ENCODE measurements at places on chromosomes 3 and 15.

DNA sequence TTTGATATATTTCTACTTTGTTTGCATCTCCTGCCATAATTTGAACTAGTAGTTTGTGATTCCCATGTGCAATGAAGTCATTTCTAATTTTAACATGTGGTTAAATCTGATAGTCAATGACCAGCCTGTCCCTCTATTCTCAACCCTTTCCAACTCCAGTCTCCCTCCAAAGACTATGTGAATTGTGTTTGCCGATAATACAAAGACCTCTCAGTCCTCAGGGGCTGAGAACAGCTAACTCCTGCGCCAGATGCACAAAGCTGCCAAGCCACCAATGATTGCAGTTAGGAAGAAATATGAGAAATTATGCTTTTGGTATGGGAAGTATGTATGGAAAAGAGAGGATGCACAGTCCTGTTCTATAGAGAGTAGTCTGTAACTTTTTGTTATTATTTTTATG lies 54.0 kb downstream of the KCNH8 start:
- DNase-seq, result no peak

- DNase-seq, result peak; percentile 64
These were observed 9.1 kb upstream of the HPS3 start for GRCh38 chr3:149120051-149120972.

DNA sequence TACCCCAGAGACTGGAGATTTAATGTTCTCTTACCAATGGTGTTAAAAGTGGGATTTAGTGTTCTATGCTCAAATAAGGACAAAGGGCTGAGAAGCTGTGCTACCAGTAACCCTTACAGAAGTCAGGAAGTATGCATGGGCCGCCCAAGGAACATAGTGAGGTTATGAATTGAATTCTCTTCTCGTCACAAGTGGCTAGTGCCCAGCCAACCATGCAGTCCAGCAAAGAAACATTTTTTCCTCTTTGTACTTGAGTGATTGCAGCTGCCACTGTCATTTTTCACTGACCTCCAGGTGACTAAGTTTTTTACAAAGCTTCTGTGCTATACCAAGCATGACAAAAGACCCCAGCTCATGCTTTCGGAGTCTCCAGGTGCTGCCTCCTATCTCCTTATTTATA lies 110.6 kb upstream of the DCBLD2 start:
- no peak for DNase-seq

DNA sequence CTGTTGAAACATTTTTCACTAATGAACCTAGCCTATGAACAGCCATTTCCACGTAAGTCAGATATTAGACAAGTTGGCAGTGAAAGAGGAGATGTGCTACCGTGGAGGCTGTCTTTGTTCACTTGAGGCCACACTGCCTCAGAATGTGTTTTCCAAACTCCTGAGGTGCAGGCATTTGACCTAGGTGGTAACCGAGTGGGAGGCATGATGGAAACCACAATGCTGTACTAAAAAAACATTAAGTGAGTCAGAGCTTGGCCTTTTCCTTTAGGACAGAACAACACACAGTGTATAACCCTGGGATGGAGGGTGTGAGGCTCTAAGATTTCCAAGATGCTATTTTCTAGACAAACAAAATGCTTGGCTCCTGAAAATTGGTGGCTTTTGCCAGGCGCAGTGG lies 406.3 kb downstream of the SOX2 start:
- peak; percentile 17 for DNase-seq

GRCh38 chr3:121995161-121996137 lies 26.6 kb downstream of the ILDR1 start:
- DNase-seq, result peak; percentile 75

DNA sequence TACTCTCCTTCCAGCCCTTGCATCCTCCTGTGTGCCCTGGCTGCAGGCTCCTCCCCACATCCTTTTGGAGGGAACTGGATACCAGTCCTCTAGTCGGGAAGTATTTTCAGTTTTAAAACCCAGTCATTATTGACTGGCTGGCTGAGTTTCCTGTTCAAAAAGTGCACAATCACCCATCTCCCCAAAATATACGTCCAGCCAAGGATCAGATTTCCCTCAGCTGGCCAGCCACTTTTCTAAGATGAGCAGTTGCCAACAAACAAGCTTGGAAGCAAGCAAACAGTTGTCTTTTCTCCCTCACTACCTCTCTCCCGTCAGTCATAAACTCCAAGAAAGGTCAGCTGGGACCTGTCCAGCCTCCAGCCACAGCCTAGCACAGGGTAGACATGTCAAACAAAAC lies 147.7 kb upstream of the GALNT15 start:
- no peak for DNase-seq

- peak; percentile 55 for DNase-seq
These were observed 6.2 kb upstream of the CCDC80 start for GRCh38 chr3:112647122-112647521.

DNA sequence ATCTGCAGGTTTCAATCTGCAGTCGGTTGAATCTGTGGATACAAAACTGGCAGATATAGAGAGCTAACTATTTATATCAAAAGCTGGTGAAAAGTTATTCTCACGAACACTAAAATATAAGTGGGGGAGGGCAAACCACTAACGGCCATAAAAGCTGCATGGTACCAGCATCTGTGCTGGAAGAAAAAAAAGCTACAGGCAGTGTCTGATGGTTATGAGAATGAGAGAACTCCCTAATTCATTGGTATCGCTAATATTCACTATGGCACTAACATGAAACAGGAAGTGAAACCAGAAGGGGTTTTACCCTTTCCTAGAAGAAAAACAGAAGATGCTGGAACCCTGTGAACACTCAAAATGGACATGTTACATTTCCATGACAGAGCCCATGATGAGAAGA lies 15.9 kb downstream of the CEP70 start:
- no peak for DNase-seq

- DNase-seq, result peak; percentile 10
These were observed 603 bp downstream of the EIF1B start for GRCh38 chr3:40309925-40310695.

DNA sequence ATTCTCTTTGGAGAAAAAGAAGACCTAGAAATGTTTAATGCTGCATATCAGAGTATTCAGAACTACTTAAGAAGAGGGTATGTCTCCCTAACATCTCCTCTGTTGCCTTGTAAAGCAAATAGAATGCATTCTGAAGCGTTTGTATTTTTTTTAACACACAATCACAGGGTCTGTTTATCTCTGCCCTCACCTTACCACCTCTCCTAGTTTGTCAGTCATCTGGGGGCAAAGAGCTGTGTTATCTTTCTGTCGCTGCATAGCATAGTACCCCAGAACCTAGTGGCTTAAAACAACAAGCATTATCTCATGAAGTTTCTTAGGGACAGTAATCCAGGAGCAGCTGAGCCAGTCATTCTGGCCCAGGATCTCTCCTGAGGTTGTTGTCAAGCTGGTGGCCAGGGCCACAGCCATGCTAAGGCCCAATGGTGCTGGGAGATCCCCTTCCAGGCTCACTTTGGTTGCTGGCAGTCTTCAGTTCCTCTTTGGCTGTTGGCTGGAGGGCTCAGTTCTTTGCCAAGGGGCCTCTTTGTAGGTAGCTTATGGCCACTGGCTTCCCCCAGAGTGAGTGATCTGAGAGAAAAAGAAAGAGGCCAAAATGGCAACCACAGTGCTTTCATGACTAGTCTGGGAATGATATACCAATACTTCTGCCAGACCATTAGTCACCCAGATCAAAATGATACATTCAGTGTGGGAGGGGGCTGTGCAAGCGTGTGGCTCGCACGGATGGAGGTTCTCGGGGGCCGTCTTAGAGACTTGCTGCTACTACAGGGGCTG lies 17.8 kb downstream of the EDEM1 start:
- no peak for DNase-seq

DNA sequence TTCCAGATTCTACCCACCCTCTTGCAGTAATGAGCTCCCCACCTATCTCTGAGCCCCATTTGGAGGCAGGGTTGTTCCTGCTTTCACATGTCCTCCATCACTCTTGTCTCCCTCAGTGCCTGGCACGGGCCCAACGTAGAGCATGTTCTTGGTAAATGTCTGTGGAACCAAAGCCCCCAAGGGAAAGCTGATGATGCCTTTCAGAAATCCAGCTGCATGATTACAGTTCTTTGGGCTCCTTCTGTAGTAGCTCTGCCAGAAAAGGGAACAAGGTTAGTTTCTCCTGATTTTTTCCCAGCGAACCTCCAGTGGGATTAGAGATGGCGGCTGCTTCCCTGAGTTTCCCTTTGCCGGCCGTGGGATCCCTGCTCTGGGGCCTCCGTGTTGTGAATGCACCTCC lies 39.3 kb downstream of the CGNL1 start:
- no peak for DNase-seq

- DNase-seq, result no peak
These were observed 769 bp upstream of the SELENOS start for GRCh38 chr15:101277943-101278564.

GRCh38 chr3:53030619-53031449 lies 15.0 kb downstream of the SFMBT1 start:
- no peak for DNase-seq

DNA sequence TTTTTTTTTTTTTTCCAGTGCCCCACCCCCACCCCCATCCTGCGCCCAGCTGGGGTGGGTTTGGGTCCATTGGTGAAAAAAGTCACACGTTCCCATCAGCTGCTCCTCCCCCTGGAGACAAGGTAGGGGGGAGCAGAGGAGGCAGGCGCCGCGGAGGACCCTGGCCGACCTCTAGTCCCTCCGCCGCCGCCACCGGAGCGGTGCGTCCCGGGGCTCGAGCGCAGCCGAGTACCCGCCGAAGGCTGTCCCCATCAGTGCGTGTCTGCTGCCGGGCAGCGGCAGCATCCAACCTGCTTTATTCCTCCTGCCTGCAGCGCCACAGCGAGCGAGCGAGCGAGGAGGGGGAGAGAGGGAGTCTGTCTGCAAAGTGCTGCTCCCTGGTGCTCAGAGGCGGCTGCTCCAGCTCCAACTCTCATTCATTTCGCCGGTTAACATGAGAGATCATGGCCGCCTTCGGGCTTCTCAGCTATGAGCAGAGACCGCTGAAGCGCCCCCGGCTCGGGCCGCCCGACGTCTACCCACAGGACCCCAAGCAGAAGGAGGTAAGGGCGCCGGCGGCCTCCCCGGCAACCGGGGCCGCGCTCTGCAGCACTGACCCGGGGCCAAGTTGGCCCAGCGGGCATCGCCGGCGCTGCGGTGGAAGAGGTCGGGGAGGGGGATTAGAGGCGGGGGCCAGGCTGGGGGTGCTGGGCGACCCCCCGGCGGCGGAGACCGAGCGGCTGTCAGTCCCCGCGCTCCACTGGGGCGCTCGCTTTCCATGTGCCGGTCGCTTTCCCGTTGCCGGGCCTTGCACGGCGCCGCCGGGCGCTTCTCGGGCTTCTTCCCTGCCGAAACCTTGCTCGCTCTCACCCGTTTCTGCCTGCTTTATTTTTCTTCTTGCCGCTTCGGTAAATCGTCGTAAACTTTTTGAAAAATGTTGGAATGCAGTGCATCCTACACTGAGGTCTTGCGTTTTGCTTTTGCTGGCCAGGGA lies 1.3 kb downstream of the MED12L start:
- DNase-seq, result peak; percentile 72

- peak; percentile 34 for DNase-seq
These were observed at the start of gene RARRES1 for GRCh38 chr3:158731938-158732855. Gene RARRES1 (minus strand): TSS chr3:158732457. CDS start chr3:158732415, 42 bp downstream.

GRCh38 chr15:76996526-76997401 lies 1.8 kb downstream of the PSTPIP1 start:
- peak; percentile 63 for DNase-seq

DNA sequence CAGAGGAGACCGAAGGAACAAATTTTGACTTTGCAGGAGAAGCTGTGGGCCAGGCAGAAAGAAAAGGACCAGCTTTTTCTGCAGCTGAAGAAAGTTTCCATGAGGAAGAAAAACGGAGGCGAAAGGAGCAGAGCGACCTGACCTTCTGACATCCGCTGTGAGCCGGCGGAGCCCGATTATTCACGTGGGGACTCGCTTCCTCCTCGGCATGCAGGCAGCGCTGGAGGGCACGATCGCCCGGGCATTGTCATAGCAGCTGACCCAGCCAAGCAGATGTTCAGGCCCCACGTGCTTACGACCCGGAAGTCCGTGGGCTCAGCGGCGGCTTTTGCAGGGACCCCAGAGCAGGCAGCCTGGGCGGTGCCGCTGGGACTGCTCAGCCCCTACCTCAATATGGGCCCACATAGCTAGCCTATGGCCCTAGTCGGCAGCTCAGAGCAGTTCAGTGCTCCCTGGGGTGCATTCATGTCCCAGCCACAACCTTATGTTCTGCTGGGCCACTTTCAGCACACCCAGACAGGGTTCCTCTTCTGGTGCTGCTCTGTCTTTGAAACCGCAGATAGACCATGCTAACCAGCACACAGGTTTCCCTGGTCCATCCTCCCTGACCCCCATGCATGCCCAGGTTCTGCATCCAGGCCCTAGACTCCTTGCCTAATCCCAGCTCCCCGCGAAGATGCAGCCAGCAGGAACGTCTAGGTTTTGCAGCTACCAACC lies 10.5 kb upstream of the EIF4A2 start:
- DNase-seq, result no peak

DNA sequence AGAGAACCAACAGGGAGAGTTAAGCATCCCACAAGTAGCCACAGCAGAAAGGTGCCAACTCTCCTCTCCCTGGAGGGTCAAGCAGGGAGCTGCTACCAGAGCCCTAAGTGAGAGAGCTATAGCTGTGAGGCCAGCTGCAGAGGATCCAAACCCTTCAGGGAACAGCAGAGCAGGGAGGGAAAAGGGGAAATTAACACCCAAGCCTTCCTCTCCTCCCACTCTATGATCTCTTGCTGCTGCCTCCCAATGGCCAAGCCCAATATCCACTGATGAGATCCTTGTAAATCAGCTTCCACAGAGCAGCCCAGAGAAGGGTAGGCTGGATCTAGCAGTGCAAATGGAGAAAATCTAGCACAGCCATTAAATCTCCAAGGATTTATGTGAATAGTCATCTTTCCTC lies 68.2 kb upstream of the THBS1 start:
- DNase-seq, result no peak

- DNase-seq, result no peak
These were observed 140.3 kb downstream of the FEZF2 start for GRCh38 chr3:62233065-62233464.

- DNase-seq, result no peak
These were observed 100.4 kb downstream of the PCCB start for GRCh38 chr3:136350557-136350956.

DNA sequence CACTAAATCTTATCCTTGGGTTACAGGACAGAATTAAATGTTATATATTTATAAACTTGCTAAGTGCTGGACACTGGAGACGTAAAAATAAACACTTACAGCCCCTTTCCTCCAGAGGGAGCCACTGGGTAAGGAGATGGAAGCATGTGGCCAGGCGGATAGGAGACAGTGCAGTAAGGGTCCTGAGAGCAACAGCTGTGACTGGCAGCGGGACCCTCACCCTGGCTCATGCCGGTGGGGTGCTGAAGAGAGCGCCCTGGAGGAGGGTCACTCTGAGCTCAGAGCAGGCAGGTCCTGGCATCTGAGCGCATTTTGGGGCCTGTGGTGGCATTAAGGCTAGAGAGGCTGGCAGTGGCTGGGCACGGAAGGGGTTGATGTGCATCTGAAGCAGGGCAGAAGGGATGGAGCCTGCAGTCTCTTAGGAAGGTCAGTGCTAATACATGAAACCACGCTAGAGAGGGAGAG lies 16.0 kb downstream of the SEC61A1 start:
- DNase-seq, result peak; percentile 43

GRCh38 chr3:57785446-57785845 lies 29.3 kb downstream of the SLMAP start:
- no peak for DNase-seq

Data from RWPE1 (cell line).